Calu3 (cell line): ENCODE measurements at places on chromosomes 2 and 18. TPM values are rescaled to one million over a fixed set of nuclear protein-coding genes. Genes with fewer than 3 reads are reported as not detected.

- DNase-seq, result no peak
- no peak overlapping the region for H3K4me3 ChIP-seq
- no peak overlapping the region for H3K27ac ChIP-seq
- H3K4me1 ChIP-seq, result peaks cover 12% of the 10 kb centered on the region
- no peaks in the 10 kb centered on the region for H3K27me3 ChIP-seq
These were observed 186.3 kb downstream of the HAUS1 start for GRCh38 chr18:46290440-46291020.

DNA sequence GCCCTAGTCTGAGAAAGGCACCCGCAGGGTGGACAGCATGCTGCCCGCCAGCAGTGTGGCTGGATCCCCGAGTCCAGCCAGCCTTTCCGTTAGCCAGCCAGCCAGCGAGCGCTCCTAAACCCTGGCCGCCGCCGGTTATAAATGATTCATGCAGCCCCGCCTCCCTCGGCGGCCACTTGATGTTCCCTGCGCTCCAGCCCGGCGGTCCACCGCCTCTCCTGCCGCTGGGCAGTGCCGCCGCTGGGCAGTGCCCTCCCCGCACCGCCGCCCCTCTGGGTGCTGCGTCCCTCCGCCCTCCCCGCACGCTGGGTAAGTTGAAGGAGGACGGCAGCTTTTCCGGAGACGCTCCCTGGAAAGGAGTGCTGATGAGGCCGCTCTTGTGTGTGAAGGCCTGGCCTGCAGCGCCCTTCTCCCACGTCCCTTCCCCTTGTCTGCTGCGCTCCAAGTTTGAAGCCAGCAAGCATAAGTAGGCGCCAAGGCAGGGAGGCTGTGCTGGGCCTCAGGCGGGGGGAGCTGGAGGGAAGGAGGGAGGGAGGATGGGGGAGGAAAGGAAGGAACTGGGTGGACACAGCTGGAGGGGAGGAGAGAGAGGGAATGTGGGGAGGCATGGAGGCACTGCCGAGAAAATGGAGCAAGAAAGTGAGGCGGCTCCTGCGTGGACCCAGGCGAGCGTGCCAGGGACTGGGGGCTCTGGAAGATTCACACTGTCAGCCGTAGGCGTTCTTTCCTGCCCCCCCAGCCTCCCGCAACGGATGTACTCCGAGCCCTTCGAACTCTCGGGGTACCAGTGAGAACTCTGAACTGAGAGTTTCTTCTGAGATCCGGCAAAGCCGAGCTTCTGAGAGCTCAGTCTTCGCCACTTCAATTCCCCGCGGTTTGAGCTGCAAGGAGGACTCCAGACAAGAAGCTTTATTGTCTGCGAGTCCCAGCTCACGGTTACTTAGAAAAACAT is 131.9 kb downstream of the GLI2 start:
- H3K27me3 ChIP-seq, result peaks cover 46% of the 10 kb centered on the region
- peaks cover 10% of the 10 kb centered on the region for H3K4me1 ChIP-seq
- peak; percentile 64 for DNase-seq
- H3K36me3 ChIP-seq, result no peaks in the 10 kb centered on the region
- H3K27ac ChIP-seq, result no peak overlapping the region
- peak overlapping the region; percentile 31 for H3K4me3 ChIP-seq

DNA sequence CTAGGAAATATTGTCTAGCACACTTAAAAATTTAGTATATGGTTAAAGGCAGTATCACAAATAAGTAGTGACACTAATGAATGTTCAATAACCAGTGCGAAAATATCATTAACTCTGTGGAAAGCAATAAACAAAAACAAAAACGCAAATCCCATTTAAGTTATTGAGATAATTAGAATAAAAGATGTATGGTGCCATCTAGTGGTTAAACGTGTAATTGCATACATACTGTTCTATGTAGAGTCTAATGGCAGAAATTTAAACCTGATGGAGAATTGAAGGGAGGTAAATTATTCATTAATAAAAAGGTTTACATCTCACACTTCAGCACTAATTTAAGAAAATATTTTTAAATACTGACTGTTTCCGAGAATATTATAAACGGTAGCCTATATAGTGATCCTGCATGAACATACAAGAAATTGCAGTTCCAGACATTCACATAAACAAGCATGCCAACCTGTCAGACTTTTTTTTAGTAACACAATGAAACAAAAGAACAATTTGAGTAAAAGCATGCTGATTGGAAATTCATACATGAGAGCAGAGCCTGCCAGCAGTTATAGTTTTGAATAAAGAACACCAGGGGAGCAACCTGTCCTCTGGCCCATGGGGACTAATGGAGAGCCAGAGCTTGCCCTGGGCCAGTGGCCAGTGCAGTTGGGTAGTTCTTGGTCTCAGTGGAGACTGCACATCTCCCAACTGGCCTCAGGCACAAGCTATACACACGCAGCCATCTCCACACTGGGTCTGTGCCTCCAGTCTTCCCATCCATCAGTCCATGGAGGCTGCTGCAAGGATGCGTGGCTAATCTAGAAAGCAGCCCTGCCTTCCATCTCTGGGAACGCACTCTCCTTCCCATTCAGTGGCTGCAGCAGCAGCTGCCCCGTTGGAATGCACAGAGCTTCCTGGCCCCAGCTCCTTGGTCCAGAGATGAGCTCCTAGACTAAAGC is 28.0 kb downstream of the GCG start:
- peak; percentile 13 for DNase-seq
- H3K4me1 ChIP-seq, result no peaks in the 10 kb centered on the region
- no peak overlapping the region for H3K4me3 ChIP-seq

NT5DC4 gene
- 10.1 and 13.6 TPM in 2 replicates for total RNA-seq

DNA sequence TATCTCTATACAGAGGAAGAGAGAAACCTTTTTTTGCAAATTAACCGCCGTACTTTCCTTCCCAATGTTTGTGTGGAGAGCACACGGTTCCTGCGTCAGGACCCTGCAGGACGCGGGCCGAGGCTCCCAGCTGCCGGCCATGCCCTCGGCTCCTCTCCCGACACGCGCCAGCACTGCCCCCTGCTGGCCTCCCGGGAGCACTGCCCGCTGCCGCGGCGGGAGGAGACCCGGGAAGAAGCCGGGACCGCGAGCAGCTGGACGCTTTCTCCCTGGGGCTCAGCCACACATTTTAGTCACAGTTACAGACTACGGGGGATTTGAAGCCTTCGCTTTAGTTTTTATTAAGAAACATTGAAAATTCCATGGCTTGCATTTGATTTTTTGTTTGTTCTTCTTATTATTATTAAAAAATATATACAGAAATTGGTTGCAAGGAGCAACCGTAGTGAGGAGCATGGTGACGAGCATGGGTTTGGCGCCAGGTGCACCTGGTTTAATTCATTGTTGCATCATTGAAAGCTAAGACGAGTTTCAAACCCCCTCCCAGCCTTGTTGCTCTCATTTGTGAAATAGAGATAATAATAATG is 401.2 kb downstream of the GALR1 start:
- no peaks in the 10 kb centered on the region for H3K4me1 ChIP-seq
- H3K27ac ChIP-seq, result no peak overlapping the region
- DNase-seq, result no peak
- H3K27me3 ChIP-seq, result no peaks in the 10 kb centered on the region

- no peak overlapping the region for H3K4me3 ChIP-seq
- H3K36me3 ChIP-seq, result no peaks in the 10 kb centered on the region
These were observed 328.2 kb upstream of the CNTNAP5 start for GRCh38 chr2:123696799-123697410.

B3GNT7 gene
- total RNA-seq, result 8.9 and 14.4 TPM in 2 replicates

- DNase-seq, result no peak
- H3K4me1 ChIP-seq, result no peaks in the 10 kb centered on the region
- no peak overlapping the region for H3K4me3 ChIP-seq
- no peak overlapping the region for H3K27ac ChIP-seq
- H3K27me3 ChIP-seq, result no peaks in the 10 kb centered on the region
These were observed 96.2 kb downstream of the PDE1A start for GRCh38 chr2:182330451-182331305.

DNA sequence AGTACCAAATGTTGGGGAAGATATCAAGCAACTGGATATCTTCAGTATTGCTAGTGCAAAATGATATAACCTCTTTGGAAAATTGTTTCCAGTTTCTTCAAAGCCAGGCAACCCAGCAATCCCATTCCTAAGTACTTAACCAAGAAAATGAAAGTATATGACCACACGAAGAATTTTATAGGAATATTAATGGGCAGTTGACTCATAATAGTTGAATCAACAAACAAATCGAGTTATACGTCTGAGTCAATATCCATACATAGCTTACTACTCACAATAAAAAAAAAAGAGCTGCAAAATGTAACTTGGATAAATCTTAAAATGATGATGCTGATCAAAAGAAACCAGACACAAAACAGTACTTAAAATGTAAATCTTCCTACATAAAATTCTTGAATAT is 810.4 kb downstream of the METTL4 start:
- H3K27me3 ChIP-seq, result no peaks in the 10 kb centered on the region
- no peaks in the 10 kb centered on the region for H3K36me3 ChIP-seq
- H3K4me3 ChIP-seq, result no peak overlapping the region
- DNase-seq, result no peak
- no peak overlapping the region for H3K27ac ChIP-seq

GRCh38 chr18:32549248-32550110 is 78.8 kb upstream of the GAREM1 start:
- no peak overlapping the region for H3K4me3 ChIP-seq
- H3K4me1 ChIP-seq, result peaks cover 12% of the 10 kb centered on the region
- DNase-seq, result peak; percentile 74
- H3K27me3 ChIP-seq, result no peaks in the 10 kb centered on the region
- H3K27ac ChIP-seq, result no peak overlapping the region

GRCh38 chr2:197500503-197501131 is 438 bp downstream of the HSPE1 start:
- peak overlapping the region; percentile 84 for H3K4me3 ChIP-seq
- no peak for DNase-seq
- H3K27me3 ChIP-seq, result no peaks in the 10 kb centered on the region
- peaks cover 15% of the 10 kb centered on the region for H3K4me1 ChIP-seq
